CD4-positive, alpha-beta memory T cell (primary cell): ENCODE measurements at places on chromosomes 6 and 20.

DNA sequence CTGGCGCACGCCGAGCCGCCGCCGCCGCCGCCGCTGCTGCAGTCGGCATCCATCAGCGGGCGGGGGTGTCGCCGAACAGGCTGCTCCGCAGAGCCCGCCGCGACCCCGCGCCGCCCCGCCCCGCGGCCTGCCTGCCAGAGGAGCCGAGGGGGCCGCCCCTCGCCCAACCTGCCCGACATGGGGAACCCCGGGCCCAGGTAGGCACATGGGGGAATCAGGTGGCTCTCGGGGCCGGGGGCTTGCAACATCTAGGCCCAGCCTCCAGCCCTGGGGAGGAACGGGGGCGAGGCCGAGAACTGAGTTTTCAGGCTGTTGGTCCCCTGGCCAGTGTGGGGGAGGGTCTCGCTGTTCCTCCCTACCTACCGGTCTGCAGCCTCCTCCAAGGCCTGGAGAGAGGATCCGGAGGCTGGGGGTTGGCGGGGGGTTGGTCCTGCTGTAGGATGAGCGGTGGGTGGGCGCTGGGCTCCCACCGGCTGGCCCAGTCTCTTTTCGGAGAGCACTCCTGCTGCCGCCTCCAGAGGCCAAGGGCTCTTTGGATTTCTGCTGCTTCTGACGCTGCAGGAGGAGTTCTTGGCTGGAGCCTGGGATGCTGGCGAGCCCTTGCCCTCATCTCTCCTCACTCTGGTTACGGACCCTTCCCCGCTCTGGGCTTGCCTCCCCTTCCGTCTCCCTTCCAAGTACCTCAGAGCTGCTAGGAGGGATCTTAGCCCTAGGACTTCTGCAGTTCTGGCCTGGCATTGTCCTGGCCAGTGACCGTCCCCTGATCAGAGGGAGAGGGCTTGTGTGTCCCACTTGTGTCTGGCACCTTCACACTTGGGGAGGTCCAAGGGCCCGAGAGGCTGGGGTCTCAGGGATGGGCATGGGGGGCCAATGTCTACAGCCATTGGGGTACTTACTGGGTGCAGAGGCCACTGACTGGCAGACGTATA lies at the start of gene EPB41L1:
TSS of gene EPB41L1 (plus strand) at position 41 of the 929 bp plus-strand sequence. CDS start 19,038 bp downstream, outside the sequence.
- DNase-seq: peak; percentile 9

DNA sequence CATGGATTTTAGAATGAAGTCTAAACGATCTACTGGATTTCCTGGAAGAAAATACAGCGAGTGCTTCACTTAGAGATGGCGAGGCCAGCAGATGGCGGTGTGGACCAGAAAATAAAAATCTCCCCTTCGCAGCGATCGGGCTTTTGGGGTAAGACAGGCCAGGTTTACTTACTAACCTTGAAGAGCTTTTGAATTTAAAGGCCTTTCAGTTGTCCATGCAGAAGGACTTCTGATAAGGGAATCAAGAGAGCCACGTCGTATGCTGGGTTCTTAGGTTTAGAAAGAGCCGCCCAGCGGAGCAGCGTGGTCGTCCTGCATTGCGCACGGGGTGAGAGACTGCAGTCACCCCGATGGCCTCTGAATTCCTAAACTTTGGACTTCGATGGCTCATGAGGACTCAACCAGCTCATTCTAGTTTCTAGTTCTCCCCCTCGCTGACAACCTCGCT lies 125.2 kb upstream of the RALGAPA2 start:
- peak; percentile 4 for DNase-seq

GRCh38 chr6:17405944-17406245 lies 12.5 kb downstream of the CAP2 start:
- no peak for DNase-seq

DNA sequence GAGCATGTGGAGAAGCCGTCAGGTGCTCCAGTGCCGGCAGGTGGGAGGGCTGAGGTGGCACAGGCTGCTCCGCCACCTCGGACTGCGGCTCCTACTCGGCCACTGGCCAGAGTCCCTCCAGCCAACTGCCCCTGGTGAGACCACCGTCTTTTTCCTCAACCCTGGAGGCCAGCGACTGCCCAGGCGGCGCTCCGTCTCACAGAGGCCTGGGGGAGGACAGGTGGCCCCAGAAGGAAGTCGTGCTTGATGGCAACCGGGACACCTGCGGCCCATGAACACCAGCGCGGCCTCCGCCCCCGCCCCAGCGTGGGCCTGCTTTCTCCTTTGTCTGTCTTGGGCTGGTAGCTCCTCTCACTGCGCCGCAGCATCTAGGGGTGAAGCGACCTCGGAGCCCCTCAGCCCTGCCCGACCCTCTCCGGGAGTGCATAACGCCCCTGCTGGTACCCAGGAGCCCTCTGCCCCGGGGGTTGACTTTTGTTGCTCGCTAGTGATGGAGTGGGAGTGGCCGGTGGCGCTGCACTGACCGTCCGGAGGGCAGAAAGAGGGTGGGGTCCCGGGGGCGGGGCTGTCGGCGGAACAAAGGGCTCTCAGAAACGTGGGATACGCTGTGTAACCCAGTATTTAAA lies 706 bp upstream of the TUBB2B start:
- no peak for DNase-seq

DNA sequence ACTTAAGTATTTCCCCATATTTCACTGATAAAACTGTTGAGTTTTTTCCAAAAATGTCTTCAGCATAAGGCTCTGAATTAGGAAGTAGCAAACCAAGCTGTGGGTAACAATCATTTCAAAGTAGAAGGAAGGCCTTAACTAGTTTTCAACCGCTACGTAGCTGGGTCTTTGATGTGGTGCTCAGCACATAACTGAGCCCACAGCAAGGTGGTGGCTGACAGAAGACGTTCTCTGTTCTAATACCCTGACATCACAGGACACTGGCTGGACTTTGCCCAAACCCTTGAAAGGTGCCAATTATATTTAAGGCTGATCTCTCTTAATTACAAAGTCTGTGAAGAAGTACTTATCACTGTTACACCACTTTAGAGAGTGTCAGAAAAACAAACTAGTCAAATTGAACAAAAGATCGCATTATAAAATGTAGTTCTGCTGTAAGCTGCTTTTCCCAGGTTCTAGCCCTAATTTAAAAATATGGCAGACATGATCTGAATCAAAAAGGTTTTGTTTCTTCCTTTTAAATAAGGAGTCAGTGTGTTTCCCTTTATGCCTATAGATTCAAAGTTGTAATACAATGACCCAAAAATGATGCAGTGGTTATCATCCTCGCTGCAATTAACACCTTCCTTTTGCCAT lies 26.7 kb downstream of the MAN1A1 start:
- DNase-seq: peak; percentile 63

DNA sequence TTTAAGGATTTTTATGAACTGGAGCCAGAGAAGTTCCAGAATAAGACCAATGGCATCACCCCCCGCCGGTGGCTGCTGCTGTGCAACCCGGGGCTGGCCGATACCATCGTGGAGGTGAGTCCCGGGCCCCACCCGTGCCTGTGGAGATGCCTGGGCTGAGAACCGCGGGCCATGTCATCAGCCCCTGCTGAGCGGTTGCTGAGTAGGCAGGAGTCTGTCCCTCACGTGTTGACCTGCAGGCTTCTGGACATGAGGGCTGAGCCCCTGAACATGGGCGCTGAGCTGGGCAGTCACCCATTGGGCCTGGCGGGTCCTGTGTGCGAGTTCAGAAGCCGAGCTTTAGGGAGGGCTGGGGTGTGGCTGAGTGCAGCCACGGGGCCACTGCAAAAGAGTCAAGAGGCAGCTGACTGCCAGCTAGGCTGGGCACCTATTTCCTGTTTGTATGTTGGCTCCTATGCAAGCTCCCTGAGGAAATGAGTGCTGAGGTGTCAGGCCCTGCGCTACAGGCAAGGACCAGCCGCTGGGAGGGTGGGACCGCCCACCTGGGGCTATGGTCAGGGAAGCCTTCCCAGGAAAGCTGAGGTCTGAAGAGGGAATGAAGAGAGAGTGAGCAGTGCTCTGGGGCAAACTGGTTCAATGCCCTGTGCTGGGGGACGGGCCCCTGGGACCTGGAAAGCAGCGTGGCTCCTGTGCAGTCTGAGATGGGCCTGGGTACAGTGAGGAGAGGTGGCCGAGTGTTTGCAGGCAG lies 34.3 kb downstream of the PYGB start:
- no peak for DNase-seq

- no peak for DNase-seq
Observed at GRCh38 chr6:77037439-77037838, 425.9 kb downstream of the HTR1B start.

DNA sequence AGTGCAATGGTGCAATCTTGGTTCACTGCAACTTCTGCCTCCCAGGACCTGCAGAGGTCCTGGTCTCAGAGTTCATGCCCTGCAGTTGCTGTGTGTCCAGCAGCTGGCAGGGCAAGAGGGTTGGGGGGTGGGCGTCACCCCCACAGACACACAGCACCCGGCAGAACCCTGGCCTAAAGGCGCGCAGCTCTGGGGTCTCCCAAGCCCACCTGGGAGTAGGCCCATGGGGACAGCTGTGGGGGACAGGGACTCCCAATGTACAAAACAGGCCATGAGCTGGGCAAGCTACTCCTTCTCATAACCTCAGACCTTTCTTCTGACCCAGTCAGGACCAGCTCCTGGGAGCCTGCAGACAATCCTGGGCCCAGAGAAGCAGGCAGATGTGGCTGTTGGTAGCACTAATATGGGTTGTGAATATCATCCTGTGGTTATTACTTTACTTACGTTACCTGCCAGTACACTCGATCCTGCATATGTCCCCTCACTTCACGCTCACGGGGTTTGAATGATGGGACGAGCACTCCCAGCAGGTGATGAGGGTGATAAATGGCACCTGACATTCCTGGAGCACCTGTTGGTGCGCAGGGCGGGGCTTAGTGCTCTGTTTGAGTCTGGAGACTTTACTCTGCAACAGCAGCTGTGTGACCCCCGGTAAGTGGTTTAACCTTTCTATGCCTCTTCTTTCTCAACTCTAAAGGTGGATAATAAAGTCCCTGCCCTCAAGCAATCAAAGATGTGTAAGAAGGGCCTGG lies 39.9 kb upstream of the SULF2 start:
- DNase-seq: no peak

- DNase-seq: no peak
Observed at GRCh38 chr6:4031442-4031841, 47.5 kb downstream of the FAM217A start.

DNA sequence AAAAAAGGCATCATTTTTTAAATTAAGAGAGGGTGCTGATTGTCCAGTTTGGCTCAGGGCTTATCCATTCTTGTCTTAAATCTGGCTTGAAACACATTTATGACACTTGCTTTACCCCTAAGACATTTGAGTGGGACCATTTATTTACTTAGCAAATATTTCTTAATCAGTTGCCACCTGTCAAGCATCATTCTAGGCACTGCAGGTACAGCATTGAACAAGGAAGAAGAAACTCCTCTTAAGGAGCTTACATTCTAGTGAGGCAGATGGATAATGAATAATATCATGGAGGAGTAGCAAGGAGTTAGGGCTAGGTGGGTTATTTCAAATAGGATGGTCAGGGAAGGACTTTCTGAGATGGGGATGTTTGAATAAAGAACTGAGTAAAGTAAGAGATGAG lies 189.8 kb downstream of the UTRN start:
- no peak for DNase-seq

- DNase-seq: peak; percentile 43
Observed at GRCh38 chr6:6811128-6812009, 222.8 kb downstream of the LY86 start.

DNA sequence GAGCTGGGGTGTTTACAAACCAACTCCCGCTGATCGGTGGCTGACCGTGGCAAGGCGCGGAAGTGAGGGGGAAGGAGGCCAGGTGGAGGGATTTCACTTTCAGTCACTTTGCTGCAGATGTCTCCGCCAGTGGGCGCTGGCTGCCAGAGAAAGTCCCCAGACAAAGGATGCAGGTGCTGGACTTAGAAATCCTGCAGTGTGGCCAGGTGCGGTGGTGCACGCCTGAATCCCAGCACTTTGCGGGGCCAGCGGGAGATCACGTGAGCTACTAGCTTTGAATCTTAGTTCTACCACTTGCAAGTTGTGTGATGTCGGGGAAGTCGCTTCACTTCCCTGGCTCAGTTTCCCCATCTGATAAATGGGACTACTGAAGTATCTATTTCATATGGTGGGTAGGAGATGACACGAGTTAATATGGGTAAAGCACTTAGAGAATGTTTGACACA lies 180.4 kb downstream of the ZNF217 start:
- peak; percentile 42 for DNase-seq

DNA sequence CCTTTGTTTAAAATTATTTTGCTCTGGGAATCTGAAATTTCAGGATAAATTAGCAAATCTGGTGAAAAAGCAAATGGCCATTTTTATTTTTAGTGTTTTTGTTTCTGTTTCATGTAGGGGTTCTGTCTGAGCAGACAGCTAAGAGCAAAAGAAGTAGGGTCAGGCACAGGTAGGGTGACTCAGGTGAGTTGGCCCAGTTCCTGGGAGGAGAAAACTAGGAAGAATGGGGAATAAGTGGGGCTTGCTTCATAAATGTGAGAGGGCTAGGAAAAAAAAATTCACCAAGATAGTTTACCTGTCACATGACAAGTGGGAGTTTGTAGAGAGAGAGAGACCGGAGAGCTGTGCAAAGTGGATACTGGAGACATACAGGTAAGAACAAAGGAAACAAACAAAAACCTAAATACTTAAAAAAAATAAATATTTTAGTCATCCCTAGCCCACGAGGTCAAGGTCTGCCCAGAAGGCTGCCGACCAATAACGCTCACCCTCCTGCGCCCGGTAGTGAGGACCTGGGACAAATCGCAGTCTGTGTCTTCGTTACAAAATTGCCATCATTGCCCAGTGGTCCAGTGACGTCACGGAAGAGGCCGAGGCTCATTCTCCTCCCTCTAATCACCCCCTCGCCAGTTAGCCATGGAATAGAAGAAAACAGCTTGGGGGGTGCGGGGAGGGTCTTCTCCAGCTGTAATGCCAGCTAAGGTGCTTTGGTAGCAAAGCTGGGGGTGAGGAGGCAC lies 2.3 kb downstream of the THBD start:
- no peak for DNase-seq
